T-helper 17 cell (primary cell): ENCODE measurements at places on chromosomes 12 and 14.

DNA sequence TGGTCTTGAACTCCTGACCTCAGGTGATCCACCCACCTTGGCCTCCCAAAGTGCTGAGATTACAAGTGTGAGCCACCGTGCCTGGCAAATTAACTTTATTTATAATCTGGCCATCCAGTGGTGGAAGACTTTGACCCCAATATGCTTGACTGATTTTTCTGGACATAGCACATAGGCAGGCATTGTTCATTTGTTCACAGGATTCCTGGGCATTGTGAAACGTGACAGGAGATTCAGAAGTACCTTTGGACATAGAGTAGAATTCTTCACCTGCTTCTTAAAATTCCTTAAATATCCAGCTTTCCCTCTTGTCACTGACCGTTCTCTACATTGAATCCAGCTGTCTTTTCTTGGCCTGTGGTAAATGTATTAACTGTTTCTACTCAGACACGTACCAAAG lies 103.1 kb downstream of the SCN8A start:
- DNase-seq: no peak

GRCh38 chr14:100644784-100645183 lies 57.6 kb upstream of the BEGAIN start:
- no peak for DNase-seq

GRCh38 chr12:95972832-95973456 lies 23.2 kb downstream of the HAL start:
- no peak for DNase-seq

- DNase-seq: no peak
These were observed 252.6 kb downstream of the ACSS3 start for GRCh38 chr12:81330480-81330879.

DNA sequence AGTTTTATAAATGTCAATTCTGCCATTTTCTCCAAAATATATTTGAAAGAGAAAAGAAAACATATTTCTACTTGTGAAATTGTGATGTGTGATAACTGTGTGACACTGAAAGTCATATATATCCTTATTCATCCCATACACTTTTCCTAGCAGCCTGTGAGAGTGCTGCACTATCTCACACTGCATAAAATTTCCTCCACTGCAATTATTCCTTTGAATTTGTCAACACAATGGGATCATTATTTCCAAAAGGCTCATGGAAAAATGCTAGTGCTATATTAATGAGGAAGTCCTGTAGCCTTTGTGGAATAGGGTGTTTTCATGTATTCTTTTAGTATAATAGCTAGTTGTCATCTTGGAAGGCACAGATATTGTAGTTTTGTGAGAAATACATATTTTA lies 504.1 kb downstream of the RPL10L start:
- DNase-seq: no peak

DNA sequence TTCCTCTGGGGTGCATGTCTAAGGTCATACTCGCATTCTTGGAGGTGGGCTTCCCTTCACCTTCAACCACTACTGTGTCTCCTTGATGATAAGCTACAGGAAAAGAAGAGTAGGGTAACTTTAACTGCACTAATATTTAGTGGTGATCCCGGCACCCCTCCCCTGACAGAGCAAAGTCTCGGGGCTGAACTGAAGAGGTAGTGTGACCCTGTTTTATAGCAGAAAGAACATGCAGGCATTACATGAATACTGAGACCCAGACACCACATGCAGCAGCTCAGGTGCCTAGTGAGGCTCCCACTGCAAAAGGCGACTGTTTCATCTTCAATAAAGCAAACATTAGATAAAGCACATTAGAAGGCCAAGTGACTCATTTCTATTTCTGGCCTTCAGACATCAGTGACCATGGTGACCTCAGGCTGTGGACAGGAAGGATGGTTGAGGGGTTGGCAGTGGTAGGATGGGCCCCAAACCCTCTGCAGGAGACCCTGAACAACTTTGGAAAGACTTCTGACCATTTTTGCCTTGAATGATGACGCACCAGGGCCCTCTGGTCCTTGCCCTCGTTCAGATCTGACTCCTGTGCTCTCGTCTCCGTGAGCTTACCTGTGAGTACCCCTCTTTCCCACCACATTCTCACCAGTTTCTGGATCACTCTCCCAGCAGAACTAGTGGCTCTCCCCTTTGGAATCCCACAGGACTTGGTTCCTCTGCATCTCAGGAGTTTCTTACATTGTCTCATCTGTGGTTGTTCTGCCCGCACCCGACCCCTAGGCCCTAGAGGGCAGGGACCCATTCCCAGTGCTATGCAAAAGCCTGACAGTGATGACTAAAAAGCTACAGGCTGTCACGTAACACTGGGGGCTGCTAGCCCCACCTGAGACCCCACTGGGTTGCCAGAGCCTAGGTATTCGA lies 23.8 kb upstream of the JPH4 start:
- no peak for DNase-seq

GRCh38 chr14:27392153-27392552 lies 794.3 kb upstream of the NOVA1 start:
- no peak for DNase-seq

GRCh38 chr12:68163560-68164081 lies 4.1 kb upstream of the IFNG start:
- no peak for DNase-seq

- DNase-seq: no peak
These were observed 18.3 kb downstream of the RTL1 start for GRCh38 chr14:100885196-100885595.

DNA sequence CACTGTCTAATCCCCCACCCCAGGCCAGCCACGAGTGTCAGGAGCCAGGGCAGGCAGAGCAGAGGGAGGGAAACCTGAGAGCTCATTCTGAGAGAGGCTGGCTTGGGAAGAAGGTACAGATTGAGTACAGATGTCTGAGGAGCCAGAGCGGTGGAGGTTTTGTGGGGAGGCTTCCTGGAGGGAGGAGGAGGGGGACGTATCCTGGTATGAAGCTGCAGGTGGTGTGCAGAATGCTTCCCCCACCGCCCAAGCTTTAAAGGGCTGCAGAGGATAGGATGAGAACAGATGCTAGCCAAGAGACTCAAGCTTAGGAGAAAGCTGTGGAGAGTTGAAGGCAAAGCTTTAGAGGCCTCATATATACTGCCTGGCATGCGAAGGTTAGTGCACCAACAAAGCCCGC lies 3.2 kb upstream of the TAMALIN start:
- DNase-seq: no peak

GRCh38 chr14:31746326-31746725 lies 185.1 kb downstream of the NUBPL start:
- DNase-seq: no peak

- no peak for DNase-seq
These were observed 3.8 kb downstream of the FAM181A start for GRCh38 chr14:93930989-93931307.

DNA sequence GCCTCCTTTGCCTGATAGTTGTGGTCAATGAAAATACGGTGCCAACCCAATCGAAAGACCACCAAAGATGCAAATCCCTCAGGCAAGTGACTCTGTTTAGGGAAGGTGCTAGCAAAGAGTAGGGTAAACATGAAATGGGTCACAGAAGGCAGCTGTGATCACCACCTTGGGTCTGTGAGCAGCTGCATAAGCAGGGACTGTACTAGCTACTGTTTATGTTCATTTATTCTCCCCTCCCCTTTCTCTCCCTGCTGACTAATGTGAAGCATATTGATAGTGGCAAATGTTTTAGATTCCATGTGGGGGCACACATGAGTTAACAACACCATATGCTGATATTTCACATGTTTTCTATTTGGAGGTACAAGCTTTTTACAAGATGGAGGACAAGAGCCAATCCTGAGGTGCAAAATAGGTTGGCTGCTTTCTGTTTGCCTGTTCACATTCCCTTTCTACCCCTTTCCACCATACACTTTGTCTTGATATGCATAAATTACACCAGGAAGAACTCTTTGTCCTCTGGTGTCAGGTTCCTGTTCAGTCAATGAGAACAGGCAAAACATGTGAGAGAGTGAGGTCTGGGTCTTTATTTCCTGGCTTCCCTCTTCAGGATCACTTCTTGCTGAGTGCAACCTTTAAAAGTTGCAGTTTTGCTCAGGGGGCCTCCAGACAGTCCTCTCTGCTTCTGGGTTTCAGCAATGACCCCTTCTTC lies 71.1 kb downstream of the AVPR1A start:
- no peak for DNase-seq

- no peak for DNase-seq
These were observed 32.9 kb downstream of the FIGNL2 start for GRCh38 chr12:51815571-51815970.

GRCh38 chr12:126558810-126559209 lies 1493.6 kb downstream of the AACS start:
- no peak for DNase-seq

GRCh38 chr14:22668863-22669262 lies 24.7 kb upstream of the OR6J1 start:
- no peak for DNase-seq

DNA sequence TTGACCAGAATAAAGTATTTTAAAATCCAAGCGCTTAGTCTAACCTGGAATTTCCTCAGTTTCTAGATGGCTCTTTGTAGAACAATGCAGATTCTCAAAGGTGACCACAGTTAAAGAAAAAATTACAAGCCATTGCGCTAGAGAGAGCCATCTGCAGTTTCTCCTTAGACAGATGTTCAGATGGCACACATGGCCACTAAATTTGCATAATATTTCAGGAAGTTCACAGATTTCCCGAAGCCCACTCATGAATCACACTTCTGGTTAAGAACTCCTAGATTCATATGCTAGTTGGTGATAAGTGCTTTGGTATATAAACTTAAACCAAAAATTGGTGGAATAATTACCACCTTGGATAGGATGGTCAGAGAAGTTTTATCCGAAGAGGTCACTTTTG lies 749 bp downstream of the AKAP3 start:
- DNase-seq: no peak

DNA sequence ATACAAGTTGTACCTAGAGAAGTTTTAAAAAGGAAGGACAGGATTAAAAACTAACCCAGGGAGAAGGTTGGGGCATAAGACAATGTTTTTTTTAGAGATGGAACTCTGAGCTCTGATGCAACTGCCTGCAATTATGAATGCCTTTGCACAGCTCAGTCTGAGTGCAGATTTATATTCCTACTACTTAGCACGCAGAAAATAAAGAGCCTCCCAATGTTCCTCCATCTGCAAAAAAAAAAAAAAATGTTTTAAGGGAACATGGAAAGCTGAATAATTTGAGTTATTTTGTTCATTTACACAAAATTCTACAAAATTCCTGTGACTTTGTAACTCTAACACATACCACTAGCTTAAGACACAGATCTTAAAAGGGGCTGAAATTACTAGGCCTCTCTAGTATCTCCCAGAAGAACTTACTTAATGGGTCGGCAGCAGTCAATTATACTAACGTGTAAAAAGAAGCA lies 15.7 kb downstream of the CLIP1 start:
- DNase-seq: no peak

GRCh38 chr12:57049890-57050289 lies at the start of gene MYO1A:
Gene MYO1A (minus strand): TSS chr12:57050129. CDS start chr12:57048323, 1,806 bp downstream.
- no peak for DNase-seq

DNA sequence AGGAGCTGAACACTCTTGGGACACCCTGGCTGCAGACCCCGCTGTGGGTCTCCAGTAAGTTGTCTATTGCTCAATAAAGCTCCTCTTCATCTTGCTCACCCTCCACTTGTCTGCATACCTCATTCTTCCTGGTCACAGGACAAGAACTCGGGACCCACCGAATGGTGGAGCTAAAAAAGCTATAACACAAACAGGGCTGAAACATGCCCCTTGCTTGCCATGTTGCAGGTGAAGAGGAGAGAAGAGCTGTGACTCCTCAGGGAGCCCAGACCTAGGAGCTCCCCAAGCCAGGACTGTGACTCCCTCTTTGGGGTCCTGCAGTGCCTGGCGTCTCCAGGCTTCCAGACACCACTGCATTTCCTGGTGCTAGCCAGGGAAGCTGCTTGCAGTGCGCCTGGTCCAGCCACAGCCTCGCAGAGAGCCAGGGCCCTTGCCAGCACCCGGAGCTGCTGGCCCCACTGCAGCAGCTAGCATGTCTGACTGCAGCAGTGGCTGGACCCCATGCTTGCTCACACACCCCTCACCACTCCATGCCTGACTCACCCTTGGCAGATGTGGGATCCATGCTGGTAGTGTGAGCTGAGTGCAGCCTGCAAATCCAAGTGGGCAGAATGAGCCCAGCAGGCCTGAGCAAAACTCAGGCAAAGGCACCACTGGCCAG lies 37.1 kb upstream of the OR5AU1 start:
- DNase-seq: no peak

- no peak for DNase-seq
These were observed 298.1 kb downstream of the EGLN3 start for GRCh38 chr14:33652566-33653307.

DNA sequence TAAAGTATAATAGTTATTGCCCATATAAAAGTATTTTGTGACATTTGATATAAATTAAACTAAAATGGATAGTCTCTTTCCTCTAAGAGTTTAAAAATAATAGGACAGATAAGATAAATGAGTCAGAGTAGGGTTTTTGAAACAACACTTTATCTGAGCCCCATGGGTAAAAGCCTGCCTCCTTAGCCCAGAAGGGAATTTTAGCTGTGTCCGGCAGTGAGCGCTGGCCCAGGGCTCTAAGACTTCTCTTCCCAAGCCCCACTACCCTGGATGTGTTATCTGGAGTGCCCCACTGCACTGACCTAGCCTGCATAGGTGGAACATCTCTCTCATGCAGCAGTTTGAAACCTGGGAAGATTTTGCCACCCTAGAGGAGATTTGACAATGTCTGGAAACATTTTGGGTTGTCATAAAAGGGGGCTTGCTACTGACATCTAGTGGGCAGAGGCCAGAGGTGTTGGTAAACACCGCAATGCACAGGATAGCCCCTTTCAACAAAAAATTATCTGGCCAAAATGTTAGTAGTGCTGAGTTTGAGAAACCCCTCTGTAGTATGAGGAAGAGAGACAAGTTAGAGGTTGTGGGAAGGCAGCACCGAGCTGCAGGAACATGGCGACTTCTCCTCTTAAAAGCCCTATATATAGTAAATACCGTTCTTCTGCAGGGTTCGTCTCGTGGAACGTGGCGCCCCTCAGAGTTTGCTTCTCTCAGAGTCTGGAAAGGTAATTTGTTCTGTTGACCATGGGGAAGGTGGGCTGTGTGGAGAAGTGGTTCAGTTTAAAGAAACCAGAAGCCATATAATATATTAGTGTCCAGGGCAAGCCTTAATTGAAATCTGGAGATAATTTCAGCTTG lies 29.3 kb upstream of the ATF1 start:
- DNase-seq: no peak

GRCh38 chr12:65839027-65839426 lies 14.7 kb downstream of the HMGA2 start:
- no peak for DNase-seq

DNA sequence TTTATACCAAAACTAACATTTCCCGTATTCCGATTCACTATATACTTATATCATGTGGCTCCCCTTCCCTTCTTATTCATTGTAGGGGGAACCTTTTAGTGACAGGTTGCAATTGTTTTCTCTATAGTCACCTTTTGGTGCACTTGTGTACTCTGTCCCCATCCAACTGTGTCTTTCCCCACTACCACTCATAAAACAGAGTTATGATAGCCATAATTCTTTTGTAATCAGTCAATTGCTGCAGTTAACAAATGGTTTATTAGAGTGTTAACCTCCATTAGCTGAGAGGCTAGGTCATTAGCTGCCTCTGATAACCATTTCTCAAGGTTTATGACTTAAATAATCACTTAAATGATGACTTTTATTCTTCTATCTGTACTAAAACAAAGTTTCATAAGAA lies 338.1 kb upstream of the SEL1L start:
- no peak for DNase-seq
